ENCODE measurements at places on chromosomes 3 and 15.
A peak's percentile ranks its signal among the peaks of the same experiment; 100 is the strongest.

- DNase-seq, result no peak
Measured at GRCh38 chr3:161599697-161600096, 103.1 kb downstream of the OTOL1 start.

GRCh38 chr3:43769885-43770425, 79.2 kb downstream of the ABHD5 start:
- no peak for DNase-seq

DNA sequence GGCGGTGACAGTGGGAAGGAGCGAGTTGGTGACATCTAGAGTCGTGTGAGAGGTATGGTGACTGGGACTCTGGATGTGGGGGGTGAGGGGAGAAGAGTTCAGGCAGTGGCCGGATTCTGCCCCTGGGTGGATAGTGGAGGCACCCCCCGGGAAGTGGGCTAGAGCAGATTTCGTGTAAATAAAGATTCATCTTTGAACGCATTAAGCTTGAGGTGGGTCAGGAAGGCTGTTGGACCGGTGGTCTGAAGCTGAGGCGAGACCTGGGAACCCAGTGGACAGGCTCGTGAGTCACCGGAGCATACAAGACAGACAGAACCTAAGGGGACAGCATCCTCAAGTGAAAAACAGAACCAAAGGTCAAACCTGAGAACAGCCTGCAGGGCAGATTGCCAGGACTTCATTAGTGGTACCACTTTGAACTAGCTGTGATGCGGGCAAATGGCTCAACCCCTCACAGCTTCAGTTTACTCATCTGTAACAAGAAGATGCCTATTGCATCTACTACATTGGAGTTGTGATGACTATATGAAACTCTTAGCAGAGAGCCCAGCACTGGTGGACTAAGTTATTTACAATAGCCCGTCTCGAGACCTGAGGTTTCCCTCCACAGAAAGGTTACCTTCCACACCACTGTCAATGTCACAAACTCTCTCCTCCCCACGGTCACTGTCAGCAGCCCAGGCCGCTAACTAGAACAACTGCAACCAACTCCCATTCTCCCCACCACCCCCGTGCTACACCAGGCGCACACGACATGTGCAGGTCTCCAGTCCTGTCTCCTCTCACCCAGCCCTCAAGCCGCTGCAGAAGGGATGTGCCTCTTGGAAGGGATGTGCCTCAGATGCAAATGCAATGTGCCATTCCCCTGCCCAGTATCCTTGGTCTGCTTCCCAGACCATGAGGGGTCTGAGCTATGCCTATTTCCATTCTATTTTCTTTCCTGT, 901 bp upstream of the CLN6 start:
- DNase-seq, result no peak

- DNase-seq, result no peak
Measured at GRCh38 chr15:35506272-35506870, 39.6 kb downstream of the DPH6 start.

DNA sequence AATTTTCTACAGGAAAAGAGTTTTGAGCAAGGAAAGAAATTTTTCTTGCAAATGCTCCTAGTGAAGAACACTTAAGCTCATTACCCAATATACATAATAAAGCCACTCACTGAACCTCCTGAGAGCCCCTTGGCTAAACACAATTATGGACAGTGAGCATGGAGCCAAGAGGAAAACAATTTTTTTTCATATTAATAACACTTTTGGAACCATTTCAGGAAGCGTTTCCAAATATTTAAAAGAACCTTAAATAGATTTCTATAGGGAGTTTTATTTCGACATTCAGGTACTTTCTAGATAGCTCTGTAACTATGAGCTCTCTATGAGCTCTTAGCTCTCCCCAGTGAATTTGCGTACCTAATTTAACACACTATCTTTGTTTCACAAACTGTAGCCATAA, 581.1 kb downstream of the ZNF385D start:
- DNase-seq, result no peak

DNA sequence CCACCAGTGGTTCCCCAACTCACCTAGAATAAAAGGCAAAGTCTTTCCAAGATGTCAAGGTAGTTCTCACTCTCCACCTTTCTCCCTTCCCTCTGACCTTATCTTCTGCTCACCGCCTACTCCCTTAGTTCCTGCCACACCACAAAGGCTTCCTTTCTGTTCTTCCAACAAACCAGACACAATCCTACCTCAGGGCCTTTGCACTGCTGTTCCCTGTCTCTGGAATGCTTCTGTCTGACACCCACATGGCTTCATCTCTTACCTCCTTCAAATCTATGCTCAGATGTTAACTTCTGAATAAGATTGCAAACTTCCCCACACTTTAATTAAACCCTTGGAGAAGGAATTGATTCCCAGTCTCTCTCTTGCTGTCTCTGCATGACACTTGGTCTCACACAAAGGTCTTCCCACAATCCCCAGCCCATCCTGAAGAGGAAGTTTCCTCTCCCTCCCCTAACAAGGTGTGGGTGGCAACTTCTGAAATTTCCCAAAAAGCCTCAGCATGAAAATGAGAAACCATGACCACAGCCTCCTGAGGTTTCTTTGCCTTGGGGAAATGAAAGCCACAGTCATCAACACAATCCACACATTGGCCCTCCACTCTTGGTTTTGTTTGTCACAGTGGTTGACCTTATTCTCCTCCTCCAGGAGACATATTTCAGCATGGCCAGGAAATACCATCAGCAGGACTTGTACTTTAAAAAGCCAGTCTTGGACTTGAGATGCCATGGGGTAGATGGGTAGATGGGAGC, 3.0 kb upstream of the RYK start:
- no peak for DNase-seq

DNA sequence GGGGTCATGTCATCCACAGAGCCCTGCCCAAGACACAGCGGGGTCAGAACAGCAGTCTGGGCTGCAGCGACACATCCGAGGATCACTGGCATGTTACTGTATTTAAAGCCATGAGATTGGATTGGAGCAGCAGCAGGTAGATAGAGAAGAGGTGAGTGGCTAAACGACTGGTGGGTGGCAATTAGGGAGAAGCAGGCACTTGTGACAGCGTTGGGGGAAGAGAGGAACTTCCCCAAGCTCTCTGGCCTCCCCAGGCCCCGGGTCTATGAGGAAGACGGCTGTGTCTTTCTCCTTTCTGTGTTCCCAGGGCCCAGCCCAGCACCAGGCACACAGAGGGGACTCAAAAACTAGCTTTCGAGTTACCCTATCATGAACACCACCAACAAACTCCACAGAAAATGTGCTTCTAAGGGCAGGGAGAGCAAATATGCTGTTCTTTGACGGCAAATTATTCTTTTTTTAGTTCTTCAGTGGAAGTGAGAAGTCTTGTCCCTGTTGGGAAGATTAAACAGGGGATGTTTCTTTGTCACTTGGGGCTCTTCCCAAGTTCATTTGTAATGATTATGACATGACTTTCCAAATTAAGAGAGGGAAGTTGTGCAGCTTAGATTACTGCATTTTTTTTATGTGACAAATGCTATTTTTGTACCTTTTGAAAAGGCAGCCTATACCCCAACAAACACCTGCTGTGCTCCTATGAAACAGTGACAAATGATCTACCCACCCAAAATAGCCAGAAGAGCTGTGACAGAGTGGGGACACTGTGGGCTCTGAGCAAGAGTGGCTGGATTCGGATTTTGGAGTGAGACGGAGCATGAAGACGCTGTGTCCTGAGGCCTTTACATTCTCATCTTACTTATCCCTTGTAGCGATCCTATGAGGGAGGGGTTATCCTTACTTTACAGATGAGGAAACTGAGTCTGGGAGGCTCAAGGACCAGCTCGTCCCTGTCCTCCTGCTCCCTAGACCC, 7.2 kb upstream of the SYNM start:
- DNase-seq, result no peak

DNA sequence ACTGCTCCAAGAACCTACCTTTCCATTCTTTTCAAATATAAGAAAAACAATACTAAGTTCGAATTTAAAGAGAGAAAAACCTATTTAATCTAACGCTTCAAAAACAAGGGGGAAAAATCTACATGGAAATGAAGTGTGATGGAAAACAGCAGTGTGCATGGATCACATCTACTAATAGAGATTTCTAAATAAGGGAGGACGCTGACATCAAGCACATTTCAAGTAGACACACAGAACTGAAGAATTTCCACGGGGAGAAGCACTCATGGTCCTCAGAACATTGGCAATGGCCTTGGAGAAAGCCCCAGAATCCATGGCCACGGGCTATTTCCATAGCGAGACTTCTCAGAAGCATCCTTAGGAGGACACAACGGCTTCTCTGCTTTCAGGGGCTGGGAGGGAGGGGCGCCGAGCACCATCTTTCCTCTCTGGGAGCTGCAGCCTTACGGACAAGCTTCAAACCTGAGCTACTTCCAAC, 1.0 kb downstream of the TASOR start:
- no peak for DNase-seq

DNA sequence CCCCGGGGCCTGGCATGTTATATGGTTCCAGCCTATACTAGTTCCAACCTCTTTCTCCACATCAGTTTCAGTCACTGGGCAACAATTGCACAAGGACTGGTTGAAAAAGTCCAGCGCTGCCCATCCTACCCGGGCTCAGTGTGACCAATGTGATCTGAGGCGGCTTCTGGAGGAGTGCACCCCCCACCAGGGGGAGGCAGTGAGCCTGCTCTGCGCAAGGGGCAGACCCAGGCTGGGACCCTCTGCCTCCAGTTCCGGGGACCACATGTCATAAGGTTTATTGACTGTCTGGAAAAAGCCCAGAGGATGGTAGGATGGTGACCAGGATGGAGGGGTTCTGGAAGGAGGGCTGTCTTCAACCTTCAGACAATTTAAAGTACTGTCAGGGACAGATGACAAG, 25.6 kb upstream of the NR2E3 start:
- no peak for DNase-seq

- no peak for DNase-seq
Measured at GRCh38 chr15:69200832-69201745, 40.7 kb downstream of the GLCE start.

GRCh38 chr3:81043660-81044199, 717.7 kb downstream of the GBE1 start:
- DNase-seq, result no peak

DNA sequence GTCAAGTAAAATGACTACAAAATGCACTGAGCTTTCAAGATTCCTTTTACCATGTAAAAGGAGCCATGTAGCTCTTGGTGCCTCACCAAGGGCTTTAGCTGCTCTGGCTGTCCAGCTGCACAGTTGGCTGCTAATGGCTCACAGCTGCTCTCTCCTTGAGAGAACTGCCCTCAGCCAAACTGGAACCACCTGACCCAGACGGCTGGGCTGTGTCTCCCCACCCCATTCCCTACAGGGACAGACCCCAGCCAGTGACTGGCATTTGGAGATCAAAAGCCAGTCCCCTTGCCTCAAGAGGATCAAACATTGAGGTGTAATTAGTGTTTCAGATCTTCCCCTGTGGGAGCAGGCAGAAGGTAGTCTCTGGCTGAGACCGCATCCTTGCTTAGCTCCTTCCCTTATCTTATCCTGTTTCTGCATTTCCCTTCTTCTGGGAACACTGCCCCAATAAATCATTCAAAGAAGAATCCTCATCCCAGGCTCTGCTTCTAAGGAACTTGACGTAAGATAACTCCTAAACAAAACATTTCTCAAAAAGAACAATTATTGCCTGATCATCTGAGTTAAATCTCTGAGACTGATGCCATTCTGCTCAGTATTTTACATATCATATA, 28.6 kb upstream of the UBE2E2 start:
- DNase-seq, result no peak

DNA sequence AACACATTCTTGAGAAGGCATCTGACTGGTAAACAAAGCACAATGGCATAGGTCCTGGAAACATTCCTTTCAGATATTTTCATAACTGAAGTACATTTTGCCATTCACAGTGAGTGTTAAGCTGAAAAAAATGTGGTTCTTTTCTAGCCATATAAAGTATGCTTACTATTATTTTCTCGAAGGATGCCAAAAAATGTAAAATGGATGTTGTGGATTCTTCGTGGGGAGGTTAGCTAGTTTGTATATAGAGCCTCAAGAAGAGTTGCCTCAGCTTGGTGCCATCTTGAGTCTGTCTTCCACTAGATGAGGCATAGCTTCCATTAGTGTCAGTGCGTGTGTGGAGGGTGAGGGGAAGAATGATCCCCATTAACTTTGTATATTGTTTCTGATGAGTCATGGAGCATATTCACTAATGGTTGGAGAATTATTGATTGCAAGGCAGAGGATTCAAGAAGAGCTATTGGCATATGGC, 4.1 kb downstream of the MBNL1 start:
- peak; percentile 70 for DNase-seq

GRCh38 chr15:49620199-49620598, 419 bp downstream of the FAM227B start:
- no peak for DNase-seq

DNA sequence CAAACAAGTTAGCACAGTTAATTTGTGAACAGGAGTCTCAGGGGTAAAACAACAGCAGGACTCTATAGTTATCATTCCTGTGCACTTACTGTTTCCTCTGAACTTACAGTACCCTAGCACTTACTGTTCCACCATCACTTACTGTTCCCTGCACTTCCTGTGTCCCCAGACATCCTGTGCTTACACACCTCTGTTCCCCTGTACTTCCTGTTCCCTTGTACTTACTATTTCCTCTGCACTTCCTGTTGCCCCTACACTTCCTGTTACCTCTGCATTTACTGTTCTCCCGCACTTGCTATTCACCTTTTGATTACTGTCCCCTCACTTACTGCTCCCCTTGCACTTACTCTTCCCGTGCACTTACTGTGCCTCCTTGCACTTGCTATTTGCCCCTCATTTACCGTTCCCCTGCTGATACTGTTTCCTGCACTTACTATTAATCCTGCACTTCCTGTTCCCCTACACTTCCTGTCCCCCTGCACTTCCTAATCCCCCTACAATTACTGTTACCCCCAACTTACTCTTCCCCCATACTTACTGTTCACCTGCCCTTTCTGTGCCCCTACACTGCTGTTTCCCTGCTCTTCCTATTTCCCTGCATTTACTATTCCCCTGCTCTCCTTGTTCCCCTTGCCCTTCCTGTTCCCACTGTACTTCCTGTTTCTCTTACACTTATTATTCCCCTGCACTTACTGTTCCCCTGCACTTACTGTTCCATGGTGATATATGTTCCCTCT, 30.3 kb downstream of the TPRA1 start:
- no peak for DNase-seq

DNA sequence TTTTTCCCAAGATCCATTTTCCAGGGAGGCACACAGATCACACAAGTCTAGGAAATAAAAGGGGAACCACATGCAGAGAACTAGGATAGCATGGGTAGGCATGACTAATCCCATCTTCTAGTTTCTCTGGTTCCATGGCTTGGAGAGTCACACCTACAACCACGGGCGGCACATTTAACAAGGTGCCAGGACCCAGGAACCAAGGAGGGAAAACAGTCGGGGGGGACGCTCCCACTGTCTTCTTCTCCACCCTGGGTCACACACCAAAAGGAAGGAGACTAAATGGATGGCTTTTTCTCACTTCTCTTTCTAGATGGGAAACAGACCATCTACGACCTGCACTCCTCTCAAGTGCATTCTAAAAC, 4.6 kb upstream of the SMCO1 start:
- no peak for DNase-seq
